Activated naive CD8-positive, alpha-beta T cell treated with anti-CD3 and anti-CD28 coated beads, Interleukin-2, amount 10 ng/mL, durations not matched to agents 7 days and 5 days (primary cell): ENCODE measurements at places on chromosomes 4 and X.

- no peak for DNase-seq
These were observed 10.6 kb downstream of the GSTCD start for GRCh38 chr4:105719204-105719603.

DNA sequence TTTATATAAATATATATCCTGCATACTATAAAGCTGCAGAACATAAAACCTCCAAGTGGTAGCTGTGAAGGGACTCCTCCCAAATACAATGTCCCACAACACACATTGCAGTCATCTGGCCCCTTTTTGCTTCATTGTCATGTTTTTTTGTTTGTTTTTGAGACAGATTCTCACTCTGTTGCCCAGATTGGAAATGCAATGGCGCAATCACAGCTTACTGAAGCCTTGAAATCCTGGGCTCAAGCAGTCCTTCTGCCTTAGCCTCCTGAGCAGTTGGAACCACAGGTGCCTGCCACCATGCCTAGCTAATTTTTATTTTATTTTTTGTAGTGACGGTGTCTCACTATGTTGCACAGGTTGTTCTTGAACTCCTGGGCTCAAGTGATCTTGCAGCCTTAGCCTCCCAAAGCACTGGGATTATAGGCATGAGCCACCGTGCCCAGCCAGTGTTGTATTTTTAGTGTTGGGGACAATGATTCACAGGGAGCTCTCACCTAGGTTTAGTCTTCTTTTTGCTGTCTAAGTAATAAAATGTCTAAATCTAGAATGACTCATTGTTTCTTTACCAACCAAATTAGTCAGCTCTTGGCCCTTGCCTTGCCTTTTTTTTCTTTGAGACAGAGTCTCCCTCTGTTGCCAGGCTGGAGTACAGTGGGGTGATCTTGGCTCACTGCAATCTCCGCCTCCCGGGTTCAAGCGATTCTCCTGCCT, 24.0 kb upstream of the XIAP start:
- DNase-seq, result no peak

DNA sequence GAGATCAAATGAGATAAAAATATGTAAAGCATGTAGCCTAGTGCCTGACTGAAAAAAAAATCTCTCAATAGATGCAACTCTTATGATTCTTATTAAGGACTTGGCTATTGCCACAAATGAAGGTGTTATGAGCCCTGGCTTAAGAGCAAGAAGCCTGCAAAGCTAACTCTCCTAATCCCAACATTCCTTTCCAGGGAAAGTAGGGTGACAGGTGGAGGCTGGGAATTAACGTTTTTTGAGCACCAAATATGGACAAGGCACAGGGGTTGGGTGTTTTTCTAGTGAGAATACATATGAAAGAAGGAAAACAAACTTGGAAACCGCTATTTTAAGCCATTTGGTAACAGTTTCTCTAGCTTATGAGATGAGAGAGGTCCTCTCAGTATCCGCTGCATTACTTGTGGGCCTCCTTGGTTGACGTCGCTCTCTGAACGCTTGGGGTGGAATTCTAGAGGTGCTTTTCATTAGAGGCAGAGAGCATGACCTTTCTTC, 2.4 kb downstream of the RHOH start:
- DNase-seq, result no peak

GRCh38 chr4:6548201-6548881, 26.6 kb upstream of the MAN2B2 start:
- no peak for DNase-seq

- no peak for DNase-seq
These were observed 88.7 kb upstream of the HPF1 start for GRCh38 chr4:169846396-169846795.

DNA sequence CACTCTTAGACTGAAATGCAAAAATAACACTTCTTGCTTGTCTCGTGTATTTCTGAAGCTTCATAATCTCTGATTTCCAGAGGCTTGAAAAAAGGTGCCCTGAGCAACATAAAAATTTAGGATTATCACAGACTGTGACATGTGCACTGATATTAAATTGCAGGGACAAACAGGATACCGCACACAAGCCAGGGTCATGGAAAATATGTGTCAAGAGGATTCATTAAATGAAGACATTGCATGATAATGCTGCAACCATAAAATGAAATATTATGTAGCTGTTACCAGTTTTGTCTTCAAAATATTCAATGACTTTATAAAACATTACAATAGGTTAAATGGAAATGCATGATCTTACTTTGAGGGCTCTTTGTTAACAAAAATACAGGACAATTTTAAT, 328.0 kb downstream of the KCTD8 start:
- no peak for DNase-seq

DNA sequence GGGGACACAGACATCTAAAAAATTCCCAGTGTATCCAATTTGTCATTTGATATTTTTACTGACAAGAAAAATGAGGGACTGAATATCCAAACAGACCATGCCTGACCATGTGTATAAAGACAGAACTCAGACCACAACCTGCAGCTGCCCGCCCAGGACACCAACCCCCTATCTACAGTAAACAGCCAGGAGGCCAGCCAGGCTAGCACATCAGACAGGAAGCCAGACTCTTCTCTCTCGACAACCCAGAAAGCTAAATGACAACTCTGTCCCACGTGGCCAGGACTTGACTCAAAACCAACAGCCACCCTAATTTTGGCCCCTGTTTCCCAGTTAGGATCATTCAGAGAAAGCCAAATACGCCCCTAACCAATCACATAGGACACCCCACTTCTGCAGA, 15.1 kb downstream of the AFAP1 start:
- DNase-seq, result no peak

GRCh38 chrX:50002067-50002714, 79.8 kb downstream of the CLCN5 start:
- no peak for DNase-seq

GRCh38 chrX:68929332-68930150, 100.7 kb downstream of the EFNB1 start:
- no peak for DNase-seq

DNA sequence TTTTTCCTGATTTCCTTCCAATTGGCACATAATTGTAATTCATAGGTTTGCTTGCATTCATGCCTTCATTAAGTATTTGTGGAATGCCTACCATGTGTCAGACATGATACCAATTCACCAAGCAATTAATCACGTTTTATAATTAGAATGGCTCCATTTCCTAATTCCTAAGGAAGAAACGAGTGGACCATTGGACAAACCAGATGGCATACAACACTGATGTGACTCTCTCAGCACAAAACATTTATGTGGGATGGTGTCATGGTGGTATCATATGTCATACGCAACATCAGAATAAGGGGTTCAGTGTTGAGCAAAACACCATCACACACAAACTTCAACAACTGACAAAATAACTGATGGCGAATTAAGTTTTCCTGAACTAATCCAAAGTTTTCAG, 502.8 kb downstream of the DMD start:
- no peak for DNase-seq

GRCh38 chr4:1405636-1406393, 427 bp downstream of the NKX1-1 start:
- no peak for DNase-seq

DNA sequence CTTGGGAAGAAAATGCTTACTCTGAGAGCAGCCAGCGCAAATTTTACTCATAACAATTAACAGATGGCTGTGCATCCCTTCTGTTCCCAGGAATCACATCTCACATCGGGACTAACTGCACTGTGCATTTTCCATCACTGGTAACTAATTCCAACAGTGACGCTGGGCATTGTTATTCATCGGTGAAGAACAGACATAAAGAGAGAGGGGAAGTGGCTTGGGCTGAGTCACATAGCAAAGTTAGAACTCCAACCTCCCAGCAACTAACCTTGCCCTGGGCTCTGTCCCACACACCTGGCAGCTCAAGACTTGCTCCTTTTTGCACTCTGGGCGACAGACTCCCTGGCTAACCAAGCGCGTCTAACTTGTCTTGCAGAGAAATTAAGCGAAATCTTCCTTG, 6.4 kb upstream of the LONRF3 start:
- no peak for DNase-seq

DNA sequence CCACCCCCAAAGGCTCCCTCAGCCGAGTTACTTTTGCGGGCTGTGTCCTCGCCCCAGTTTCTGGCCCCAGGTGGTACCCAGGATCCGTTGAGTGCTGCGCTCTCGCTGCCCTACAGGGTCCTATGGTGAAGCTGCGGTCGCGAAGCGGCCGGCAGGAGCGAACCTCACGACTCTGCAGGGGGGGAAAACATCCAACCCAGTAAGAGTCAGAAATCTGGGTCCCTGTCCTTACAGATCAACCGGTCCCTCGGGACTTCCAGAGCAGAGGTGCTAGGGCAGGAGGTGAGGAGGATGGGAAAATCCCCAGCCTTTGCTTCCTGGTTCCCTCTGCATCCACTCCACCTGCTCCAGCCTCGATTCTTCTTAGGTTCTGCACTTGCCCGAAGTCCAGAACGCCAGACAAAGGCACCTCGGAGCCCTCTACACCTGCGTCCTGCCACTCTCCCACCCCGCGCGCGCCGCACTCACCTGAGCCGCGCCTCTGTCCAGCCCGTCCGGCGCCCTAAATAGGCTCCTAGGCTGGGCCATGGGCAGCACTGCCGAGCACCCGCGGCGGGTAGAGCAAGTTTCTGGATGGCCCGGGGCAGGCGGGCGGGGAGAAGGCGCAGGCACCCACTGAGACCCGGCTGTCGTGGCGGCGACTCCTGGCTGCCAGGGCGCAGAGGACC, at the start of gene HS3ST1:
TSS of gene HS3ST1 (minus strand) at position 664 of the 668 bp plus-strand sequence. CDS start 28,889 bp downstream, outside the sequence.
- DNase-seq, result peak; percentile 27

GRCh38 chrX:19953145-19953544, 37.7 kb downstream of the BCLAF3 start:
- DNase-seq, result no peak

DNA sequence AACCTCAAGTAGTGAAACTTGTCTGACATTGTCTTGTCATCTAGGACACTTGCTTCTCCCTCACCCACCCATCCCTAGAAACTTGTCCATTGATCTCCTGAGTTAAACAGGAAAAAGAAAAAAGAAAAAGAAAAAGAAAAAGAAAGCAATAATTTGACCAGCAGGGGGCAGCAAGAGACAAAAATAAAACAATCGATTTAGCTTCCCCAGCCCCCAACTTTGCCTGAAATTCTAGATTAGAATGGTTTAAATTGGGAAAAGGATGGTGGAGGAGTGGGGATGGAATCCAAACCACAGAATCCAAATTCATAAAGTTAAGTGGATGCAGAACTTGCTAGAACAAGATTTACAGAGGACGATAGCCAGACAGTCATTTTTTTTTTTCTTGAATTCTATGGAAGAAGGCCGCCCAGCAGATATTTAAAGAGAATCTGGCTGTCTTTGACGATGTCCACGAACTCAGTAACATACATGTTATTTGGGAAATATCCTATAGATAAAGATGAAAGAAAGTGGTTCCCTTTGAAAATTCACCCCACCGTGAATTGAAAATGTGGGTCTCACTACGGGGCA, 282.9 kb downstream of the USP46 start:
- no peak for DNase-seq

DNA sequence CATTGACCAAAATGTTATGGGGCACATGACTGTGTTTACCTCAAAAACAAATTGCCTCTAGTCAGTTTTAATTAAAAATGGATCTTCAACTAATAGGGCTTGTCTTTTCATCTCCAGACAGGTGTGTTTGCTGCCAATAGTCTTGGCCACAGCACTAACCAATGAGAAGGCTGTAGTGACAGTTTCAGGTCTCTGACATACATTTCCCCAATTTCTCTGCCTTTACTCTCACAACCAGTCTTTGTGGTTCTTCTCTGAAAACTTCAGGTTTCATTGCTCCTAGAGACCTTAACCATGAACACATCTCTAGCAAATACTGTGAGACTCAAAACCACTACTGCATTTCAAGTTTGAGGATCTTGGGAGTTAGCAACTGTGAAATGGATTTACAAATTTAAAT, 3.5 kb upstream of the EDNRA start:
- DNase-seq, result no peak

DNA sequence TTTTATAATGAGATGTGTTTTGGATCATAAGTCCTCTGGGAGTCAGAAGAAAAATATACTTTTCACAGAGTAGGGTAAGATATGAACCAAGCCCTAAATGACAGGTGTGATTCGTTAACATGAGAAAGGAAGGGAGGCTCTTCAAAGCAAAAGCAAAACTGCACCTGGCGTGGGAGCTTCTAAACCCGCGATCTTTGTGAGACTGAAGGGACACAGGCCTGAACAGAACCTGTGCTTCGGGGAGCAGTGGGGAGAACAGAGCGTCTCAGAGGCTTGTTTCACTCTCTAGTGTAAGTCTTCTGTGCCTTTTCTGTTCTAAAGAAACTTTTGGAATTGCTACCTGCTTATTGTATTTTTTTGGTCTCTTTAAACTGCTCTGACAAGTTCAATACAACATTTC, 30.2 kb upstream of the CYP4V2 start:
- no peak for DNase-seq

DNA sequence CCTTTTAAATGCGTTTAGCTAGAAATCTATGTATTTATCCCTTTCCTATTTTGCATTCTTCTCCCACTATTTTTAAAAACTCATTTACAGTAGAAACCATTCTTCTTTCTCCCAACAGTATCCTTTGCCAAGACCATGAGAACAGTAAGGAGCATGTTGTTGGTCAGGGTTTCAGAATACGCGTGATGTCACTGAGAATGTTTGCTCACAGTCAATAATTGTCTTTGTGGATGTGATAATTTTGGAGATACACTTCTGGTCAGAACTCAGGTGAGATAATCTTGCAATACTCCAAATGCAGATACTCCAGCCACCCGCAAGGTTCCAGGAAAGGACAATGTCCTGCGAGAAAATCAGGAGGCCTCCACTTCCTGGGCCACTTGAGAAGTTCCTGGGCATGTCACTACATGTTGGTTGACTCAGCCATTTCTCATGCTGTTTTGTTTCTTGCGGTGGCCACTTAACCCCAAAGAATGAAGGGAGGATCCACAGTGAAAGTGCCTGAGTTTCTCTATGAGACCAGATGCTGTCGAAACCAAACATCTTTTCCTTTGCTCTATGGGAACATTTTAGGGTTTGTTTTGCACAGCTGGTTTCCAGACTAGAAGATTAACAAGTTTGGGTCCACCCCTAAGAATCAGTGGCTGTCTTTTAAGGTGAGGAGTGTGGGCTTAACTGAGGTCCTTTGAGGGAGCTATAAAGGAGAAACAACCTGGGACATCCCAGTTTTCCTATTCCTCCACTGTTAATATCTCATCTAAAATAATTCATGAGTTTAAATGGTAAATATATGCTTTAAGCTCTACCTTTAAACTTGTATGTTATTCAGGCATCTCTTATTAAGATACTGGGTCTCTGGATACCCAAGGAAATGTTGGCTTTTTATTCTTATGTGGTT, 116.0 kb downstream of the SOWAHB start:
- DNase-seq, result no peak

DNA sequence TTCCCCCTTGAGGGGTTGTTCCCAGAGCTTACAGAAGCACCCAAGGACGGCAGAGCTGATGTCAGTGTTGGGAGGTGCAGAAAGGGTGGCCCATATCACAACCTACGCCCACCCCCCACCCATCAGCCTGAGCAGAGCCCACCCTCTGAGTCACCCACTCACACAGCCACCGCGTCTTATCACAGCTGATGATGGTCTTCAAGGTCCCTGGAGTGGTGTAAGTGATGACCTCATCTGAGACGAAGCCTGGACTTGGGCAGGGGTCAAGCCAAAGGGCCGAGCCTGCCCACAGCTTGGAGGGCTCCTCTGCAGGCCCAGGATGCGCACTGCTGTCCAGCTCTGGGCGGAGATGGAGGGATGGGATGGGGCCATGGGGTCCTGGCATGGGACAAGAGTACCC, 3.0 kb upstream of the HTRA3 start:
- DNase-seq, result no peak

- no peak for DNase-seq
These were observed 35.7 kb upstream of the NKX3-2 start for GRCh38 chr4:13580036-13580435.

GRCh38 chr4:67765928-67766327, 11.7 kb upstream of the GNRHR start:
- no peak for DNase-seq
